ENCODE measurements at places on chromosomes 7 and 10. TPM values are rescaled to one million over a fixed set of nuclear protein-coding genes. Genes with fewer than 3 reads are reported as not detected.

The MAGI2 gene
- 4.4 TPM for polyA plus RNA-seq

The NKX2-3 gene
- polyA plus RNA-seq: not detected

GRCh38 chr10:12639996-12640944, 290.9 kb downstream of the CAMK1D start:
- DNase-seq: no peak

DNA sequence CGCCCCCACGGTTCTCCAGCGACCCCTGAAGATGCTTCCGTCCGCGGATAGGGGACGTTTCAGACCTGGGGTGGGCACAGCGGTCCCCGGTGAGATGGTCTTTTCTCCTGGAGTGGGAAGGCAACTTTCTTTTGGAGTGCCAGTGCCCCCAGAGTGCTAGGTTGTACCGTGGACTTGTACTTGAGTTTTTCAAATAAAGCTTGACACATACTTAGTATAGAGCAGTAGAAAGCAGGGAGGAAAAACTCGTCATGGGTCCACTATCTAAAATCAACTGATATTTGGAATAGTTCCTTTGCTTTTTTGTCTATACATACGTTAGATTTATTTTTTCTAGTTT, 28.4 kb downstream of the RBM20 start:
- DNase-seq: no peak

- DNase-seq: no peak
These were observed 50.2 kb downstream of the LAMB4 start for GRCh38 chr7:108079648-108080591.

DNA sequence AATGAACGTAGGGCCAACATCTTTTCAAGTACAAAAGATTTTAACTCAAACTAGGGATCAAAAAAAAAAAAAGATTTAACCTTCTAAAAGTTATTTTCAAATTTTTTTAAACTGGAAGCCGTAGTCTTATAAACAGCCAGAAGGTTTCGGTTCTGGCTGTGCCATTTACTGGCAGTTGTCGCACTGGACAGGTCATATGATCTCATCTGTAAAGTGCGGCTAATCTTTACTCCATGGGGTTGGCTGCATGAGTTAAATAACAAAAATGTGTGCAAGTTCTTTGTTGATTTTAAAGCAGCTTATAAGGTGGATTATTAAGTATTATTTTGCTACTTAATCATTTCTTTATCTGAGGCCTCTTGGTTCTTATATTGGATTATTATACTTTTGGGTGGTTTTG, 36.6 kb downstream of the TRUB1 start:
- DNase-seq: no peak

- DNase-seq: no peak
These were observed 68.1 kb downstream of the DGKB start for GRCh38 chr7:14834456-14834855.
